ENCODE measurements at places on chromosomes 1 and 21. TPM values are rescaled to one million over a fixed set of nuclear protein-coding genes. Genes with fewer than 3 reads are reported as not detected.

- no peaks in the 10 kb centered on the region for H3K36me3 ChIP-seq
- DNase-seq, result no peak
- H3K27ac ChIP-seq, result peak overlapping the region; percentile 34
- H3K4me1 ChIP-seq, result peaks cover 9% of the 10 kb centered on the region
- peaks cover 4% of the 10 kb centered on the region for H3K27me3 ChIP-seq
- no peak overlapping the region for H3K4me3 ChIP-seq
Observed at GRCh38 chr1:22362626-22363402, 88.8 kb upstream of the ZBTB40 start.

GRCh38 chr21:39141502-39141901 lies 41.7 kb downstream of the PSMG1 start:
- peak overlapping the region; percentile 7 for H3K4me3 ChIP-seq
- H3K4me1 ChIP-seq, result peaks cover 21% of the 10 kb centered on the region
- peak overlapping the region; percentile 93 for H3K27ac ChIP-seq
- peaks cover 3% of the 10 kb centered on the region for H3K27me3 ChIP-seq
- no peak for DNase-seq

B3GALT2 gene
- 64.6 TPM for total RNA-seq

G0S2 gene
- 2.5 TPM for total RNA-seq

POGZ gene
- total RNA-seq, result 146 TPM

RNU1-1 gene
- total RNA-seq, result 3,598 TPM

- H3K27me3 ChIP-seq, result no peaks in the 10 kb centered on the region
- peaks cover 2% of the 10 kb centered on the region for H3K4me1 ChIP-seq
- no peak for DNase-seq
- no peaks in the 10 kb centered on the region for H3K36me3 ChIP-seq
Observed at GRCh38 chr1:233993651-233994050, 89.2 kb downstream of the SLC35F3 start.

DNA sequence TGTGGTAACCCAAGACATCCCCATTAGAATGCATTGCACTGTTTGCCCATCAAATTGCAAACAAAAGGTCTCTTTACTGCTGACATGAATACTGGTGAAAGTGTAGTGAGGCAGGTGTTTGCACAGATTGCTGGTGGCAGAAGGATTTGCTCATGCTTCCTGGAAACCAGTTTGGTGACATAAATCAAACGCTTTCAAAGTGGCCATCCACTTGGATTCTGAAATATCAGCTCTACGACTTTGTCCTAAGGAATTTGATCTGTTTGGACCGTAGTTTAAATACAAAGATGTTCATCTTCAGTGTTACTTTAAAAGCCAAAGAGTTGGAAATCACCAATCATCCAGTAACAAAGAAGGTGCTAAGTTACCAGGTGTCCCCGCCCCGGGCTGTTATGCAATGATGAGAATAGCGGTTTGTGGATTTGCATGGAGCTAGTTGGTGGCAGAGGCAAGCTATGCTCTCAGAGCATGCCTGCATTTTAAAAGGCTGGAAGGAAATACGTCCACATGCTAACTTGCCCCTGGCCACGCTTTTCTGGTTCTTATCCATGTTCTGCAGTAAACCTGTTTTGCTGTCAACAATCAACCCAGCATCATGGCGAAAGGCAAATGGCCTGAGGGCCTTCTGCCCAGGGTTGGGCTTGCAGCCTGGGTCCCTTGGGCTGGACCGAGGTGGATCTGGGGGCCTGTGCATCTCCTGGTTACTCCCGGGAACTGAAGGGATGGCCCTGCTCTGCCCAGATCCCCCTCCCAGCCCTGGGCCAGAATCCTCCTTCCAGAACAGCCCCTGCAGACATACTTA lies 49.2 kb downstream of the UMODL1 start:
- peak overlapping the region; percentile 65 for H3K27ac ChIP-seq
- peaks cover 2% of the 10 kb centered on the region for H3K27me3 ChIP-seq
- no peaks in the 10 kb centered on the region for H3K36me3 ChIP-seq
- peak overlapping the region; percentile 56 for H3K4me3 ChIP-seq
- DNase-seq, result no peak

DNA sequence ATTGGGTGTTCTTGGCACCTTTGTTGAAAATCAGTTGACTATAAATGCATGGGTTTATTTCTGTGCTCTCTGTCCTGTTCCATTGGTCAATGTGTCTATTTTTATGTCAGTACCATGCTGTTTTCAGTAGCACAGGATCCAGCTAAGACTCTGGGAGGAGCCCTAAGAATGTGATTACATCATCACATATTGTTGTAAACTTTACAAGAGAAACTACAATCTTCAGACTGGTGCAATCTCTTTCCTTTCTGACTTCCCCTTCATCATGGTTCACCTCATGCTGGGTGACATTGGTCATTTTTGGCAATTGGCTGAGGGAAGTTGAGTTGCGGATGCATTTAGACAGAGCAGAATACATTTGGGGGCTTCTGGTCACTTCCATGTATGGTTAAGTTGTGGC lies 88.4 kb downstream of the C21orf91 start:
- no peak for DNase-seq
- no peaks in the 10 kb centered on the region for H3K27me3 ChIP-seq
- no peak overlapping the region for H3K4me3 ChIP-seq
- no peaks in the 10 kb centered on the region for H3K36me3 ChIP-seq
- H3K27ac ChIP-seq, result no peak overlapping the region
- H3K4me1 ChIP-seq, result no peaks in the 10 kb centered on the region

- no peaks in the 10 kb centered on the region for H3K4me1 ChIP-seq
- H3K4me3 ChIP-seq, result no peak overlapping the region
- DNase-seq, result no peak
- H3K27me3 ChIP-seq, result peaks cover 3% of the 10 kb centered on the region
- H3K36me3 ChIP-seq, result no peaks in the 10 kb centered on the region
Observed at GRCh38 chr1:48017716-48018115, 20.5 kb upstream of the TRABD2B start.

DNA sequence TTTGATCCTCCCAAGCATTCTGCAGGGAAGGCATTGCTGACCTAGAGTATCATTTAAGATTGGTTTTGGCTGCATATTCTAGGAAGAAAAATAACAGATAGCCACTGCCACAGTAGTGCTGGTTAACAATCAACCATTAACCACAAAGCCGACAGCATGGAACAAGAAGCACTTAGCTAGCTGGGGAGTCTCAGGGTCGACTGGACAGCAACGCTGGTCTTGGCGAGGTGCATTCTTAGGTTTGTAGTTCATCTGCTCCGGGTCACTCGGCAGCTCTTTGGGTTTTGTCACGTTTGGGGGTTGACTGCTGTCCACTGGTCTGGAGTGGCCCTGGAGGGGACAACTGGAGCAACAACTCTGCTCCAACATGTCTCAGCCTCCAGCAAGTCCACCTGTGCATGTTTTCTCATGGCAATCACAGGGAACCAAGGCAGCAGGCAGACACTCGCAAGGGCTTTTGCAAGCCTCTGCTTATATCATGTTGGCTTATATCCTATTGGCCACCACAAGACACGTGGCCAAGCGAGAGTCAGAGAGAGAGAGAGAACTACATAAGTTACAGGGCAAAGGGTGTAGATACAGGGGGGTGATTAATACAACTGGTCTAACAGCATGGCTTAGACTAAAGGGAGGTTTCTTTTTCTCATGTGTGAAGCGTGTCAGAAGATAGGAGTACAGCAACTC lies 99.5 kb downstream of the LACTBL1 start:
- no peak for DNase-seq
- peaks cover 15% of the 10 kb centered on the region for H3K27me3 ChIP-seq
- no peak overlapping the region for H3K4me3 ChIP-seq
- peaks cover 7% of the 10 kb centered on the region for H3K36me3 ChIP-seq
- H3K27ac ChIP-seq, result no peak overlapping the region

- H3K4me1 ChIP-seq, result no peaks in the 10 kb centered on the region
- H3K4me3 ChIP-seq, result no peak overlapping the region
- DNase-seq, result no peak
- H3K27ac ChIP-seq, result no peak overlapping the region
Observed at GRCh38 chr1:159581422-159581821, 6.2 kb upstream of the APCS start.

GRCh38 chr1:84892705-84893618 lies at the start of gene LPAR3:
TSS of gene LPAR3 (minus strand) at chr1:84893206. CDS start at chr1:84866120, 27,086 bp downstream.
- H3K27ac ChIP-seq, result no peak within 1 kb of the TSS
- peaks cover 13% of the 10 kb centered on the region for H3K27me3 ChIP-seq

GRCh38 chr1:54557671-54558355 lies 9.8 kb downstream of the ACOT11 start:
- H3K27ac ChIP-seq, result no peak overlapping the region
- H3K36me3 ChIP-seq, result no peaks in the 10 kb centered on the region
- H3K27me3 ChIP-seq, result peaks cover 5% of the 10 kb centered on the region
- no peak for DNase-seq

SLC30A2 gene
- total RNA-seq, result not detected

EPS8L3 gene
- not detected for total RNA-seq

- no peak for DNase-seq
- H3K27me3 ChIP-seq, result no peaks in the 10 kb centered on the region
- no peak overlapping the region for H3K27ac ChIP-seq
- no peaks in the 10 kb centered on the region for H3K36me3 ChIP-seq
- H3K4me3 ChIP-seq, result no peak overlapping the region
Observed at GRCh38 chr1:177744906-177745305, 225.0 kb downstream of the SEC16B start.

DNA sequence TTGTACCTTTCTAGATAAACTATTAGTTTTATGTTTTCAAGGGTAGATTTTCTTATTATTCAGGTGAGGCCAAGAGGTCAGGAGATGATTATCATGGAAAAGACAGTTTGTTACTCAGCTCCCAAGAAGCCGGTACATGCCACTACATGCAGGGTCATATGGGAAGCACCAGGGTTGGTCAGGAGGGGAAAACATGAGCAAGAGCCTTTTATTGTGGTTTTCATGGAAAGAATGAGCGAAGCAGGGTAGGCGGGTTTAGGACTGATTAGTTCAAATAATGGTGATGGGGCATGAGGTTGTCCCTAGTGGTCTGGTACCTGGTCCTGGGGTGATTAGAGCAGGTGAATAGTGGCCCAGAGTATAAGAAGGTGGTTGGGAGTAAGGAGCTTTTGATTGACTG lies 189.9 kb downstream of the APP start:
- peaks cover 15% of the 10 kb centered on the region for H3K4me1 ChIP-seq
- no peak overlapping the region for H3K4me3 ChIP-seq
- DNase-seq, result no peak
- H3K27ac ChIP-seq, result no peak overlapping the region
- H3K36me3 ChIP-seq, result peaks cover 18% of the 10 kb centered on the region
- no peaks in the 10 kb centered on the region for H3K27me3 ChIP-seq

THEMIS2 gene
- 4.6 TPM for total RNA-seq

DNA sequence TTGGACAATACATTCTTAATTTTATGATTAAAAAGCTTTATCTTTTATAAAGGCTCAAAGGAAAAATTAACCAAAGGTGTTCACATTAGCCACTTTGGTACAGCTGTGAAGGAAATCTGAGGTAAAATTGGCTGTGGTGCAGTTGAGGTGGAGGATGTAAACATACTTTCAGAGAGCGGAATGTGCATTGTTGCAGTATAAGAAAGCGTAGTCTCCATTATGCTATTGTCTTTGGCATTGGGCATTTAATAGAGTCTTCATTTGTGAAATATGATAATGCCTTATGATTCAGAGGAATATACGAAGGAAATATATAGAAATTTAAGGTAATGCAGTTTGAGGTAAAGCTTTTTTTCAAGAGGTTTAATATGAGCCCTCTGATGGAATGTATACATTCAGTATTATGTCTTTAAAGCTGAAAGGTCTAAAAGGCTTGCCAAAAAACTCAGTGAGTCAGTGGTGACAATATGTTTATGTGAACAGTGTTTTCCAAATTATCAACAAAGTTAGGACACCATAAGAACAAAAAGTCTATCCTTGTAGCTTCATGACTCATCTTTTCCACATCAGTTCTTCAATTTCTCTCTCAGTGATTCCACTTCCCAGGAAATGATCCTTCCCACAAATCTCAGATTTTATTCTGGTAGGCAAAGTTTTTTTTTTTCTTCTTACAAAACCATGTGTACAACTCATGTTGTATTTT lies 26.9 kb upstream of the DDR2 start:
- DNase-seq, result no peak
- peaks cover 2% of the 10 kb centered on the region for H3K27me3 ChIP-seq
- H3K4me3 ChIP-seq, result no peak overlapping the region

TMPRSS2 gene
- not detected for total RNA-seq

GRCh38 chr1:188670837-188671236 lies 1806.8 kb downstream of the BRINP3 start:
- peaks cover 8% of the 10 kb centered on the region for H3K4me1 ChIP-seq
- H3K27me3 ChIP-seq, result peaks cover 3% of the 10 kb centered on the region
- H3K4me3 ChIP-seq, result no peak overlapping the region
- DNase-seq, result no peak
- H3K36me3 ChIP-seq, result no peaks in the 10 kb centered on the region

DNA sequence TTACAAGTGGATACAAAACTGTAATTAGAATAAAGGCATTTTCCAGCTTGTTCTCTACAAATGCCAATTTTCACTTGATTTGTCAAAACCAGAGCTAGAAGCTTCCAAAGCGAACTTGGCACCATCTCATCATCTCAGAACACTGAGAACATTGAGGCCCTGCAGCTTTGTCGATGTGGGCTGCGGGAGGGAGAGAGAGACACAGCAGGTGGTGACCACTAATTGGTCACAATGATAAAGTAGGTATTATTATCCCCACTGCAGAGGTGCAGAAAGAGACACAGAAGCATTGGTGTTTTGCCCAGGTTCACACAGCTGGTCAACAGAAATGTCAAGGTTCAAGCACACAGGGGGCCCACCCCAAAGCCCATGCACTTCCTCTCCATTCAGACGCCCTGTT lies 72.2 kb upstream of the KRTAP19-8 start:
- no peaks in the 10 kb centered on the region for H3K4me1 ChIP-seq
- no peak for DNase-seq
- no peak overlapping the region for H3K27ac ChIP-seq
- H3K27me3 ChIP-seq, result peaks cover under 1% of the 10 kb centered on the region
- no peak overlapping the region for H3K4me3 ChIP-seq
- peaks cover 15% of the 10 kb centered on the region for H3K36me3 ChIP-seq

ANGPTL3 gene
- total RNA-seq, result not detected

FMO3 gene
- total RNA-seq, result not detected

DNA sequence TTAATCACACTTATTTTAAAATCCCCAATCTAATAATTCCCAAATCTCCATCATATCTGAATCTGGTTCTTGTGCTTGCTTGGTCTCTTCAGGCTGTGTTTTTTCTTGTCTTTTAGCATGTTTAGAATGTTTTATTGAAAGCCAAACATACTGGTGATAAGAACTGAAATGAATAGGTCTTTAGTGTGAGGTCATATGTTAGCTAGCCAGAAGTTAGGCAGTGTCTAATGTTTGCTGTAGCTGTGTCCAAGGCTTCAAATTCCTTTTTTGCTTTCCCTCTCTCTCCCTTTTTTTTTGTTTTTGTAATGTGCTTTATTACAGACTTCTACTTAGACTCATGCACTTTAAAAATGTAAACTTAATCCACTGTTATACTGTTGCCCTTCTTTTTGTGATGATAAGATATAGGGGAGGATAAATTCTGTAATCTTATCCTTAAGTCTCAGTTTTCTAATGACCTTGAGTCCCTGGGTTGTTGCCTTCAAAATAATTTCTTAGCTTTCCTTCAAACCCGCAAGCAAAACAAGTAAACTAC lies 725.1 kb downstream of the BRINP3 start:
- no peaks in the 10 kb centered on the region for H3K27me3 ChIP-seq
- H3K27ac ChIP-seq, result no peak overlapping the region
- H3K4me3 ChIP-seq, result no peak overlapping the region
- DNase-seq, result no peak
- no peaks in the 10 kb centered on the region for H3K4me1 ChIP-seq

GRCh38 chr1:5813480-5813879 lies 178.7 kb downstream of the NPHP4 start:
- H3K36me3 ChIP-seq, result peaks cover 2% of the 10 kb centered on the region
- no peak overlapping the region for H3K27ac ChIP-seq
- peaks cover 4% of the 10 kb centered on the region for H3K27me3 ChIP-seq
- no peak for DNase-seq

- H3K27me3 ChIP-seq, result peaks cover 2% of the 10 kb centered on the region
- H3K27ac ChIP-seq, result no peak overlapping the region
- no peaks in the 10 kb centered on the region for H3K4me1 ChIP-seq
Observed at GRCh38 chr1:42723511-42723910, 16.5 kb downstream of the CLDN19 start.

GRCh38 chr21:45472445-45473365 lies 67.7 kb downstream of the COL18A1 start:
- no peaks in the 10 kb centered on the region for H3K27me3 ChIP-seq
- H3K27ac ChIP-seq, result no peak overlapping the region
- no peak overlapping the region for H3K4me3 ChIP-seq

Measured in glutamatergic neuron (in vitro differentiated cells).